ENCODE measurements at places on chromosomes 6 and 20. TPM values are rescaled to one million over a fixed set of nuclear protein-coding genes. Genes with fewer than 3 reads are reported as not detected.

The CST5 gene
- not detected for total RNA-seq

The SLC16A10 gene
- not detected for total RNA-seq

The TCF21 gene
- 8.2 TPM for total RNA-seq

The POU5F1 gene
- total RNA-seq: 0.38 TPM

The BCAS4 gene
- total RNA-seq: 15.8 TPM

The MYO6 gene
- 9.4 TPM for total RNA-seq

The EBF4 gene
- 0.56 TPM for total RNA-seq
